ENCODE measurements at places on chromosomes 7 and 10.

- no peak for DNase-seq
These were observed 131.9 kb downstream of the TFPI2 start for GRCh38 chr7:93758631-93759030.

DNA sequence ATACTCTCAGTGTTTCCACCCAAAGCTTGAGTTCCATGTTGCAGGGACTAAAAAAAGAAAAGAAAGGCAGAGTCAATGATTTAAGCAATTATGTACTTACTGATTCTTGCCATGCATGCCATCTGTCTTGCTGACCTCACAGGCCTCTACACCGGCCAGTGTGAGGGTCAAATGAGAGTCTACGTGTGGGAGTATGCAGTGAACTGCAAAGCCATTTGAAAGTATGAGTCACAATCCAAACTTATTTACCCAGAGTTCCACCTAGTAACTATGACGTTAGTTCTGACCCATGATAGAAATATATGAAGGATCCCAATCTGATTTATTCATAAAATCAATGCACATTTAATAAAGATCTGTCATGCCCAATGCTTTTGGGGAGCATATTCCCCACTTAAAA is 26.5 kb downstream of the PDE1C start:
- DNase-seq: no peak

DNA sequence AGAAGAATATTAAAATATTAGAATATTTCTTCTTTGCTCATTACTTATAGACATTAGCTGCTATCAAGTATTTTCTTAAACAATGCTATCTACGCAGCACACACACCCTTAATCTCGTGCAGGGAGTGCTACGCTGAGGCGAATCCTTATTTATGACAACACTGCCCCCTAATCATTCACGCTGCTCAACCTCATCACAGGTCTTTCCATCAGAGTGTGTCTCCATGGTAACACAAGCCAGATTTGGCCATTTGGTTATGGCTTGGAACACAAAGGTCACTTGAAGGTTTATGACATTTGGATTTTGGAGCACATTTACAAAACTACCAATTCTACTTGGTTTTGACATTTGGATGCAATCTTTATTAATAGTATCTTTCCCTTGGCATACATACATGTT is 45.4 kb upstream of the MYO3A start:
- no peak for DNase-seq

DNA sequence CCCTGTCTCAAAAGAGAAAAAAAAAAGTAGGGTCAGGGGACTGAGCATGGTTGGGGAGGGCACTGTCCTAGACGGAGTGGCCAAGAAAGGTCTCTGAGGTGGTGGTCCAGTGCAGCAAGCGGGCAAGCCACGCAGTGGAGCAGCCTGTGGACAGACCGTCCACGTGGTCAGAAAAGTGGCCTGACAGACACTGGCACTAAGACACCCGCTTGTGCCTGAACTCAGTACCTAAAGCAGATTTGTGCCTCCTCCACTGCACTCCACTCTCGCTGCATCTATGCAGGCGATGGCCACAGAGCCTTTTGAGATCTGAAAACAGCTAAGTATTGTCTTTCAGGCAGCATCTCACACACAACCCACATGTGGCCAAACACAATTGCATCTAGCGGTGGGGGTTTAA is 8.8 kb downstream of the ASB10 start:
- DNase-seq: no peak

GRCh38 chr7:81236560-81236959 is 317.7 kb upstream of the SEMA3C start:
- DNase-seq: no peak

DNA sequence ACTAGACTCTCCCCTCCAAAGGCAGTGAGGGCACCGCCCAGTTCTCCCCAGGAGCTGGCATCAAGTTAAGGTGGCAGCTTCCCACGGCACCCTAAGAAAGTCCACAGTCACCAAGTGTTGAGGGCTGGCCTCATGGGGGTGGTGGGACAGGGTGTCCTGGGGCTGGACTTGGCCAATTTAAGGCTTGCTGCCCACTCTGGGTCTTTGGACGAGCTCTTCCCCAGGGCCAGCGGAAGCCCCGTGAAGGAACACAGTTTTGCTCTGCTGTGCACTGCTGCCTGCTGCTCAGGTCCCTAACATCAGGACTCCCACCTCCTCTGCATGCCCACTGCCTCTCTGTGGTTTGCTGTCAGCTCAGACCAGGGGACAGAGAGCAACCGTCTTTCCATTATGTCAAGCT is 57.3 kb upstream of the TMEM72 start:
- no peak for DNase-seq

DNA sequence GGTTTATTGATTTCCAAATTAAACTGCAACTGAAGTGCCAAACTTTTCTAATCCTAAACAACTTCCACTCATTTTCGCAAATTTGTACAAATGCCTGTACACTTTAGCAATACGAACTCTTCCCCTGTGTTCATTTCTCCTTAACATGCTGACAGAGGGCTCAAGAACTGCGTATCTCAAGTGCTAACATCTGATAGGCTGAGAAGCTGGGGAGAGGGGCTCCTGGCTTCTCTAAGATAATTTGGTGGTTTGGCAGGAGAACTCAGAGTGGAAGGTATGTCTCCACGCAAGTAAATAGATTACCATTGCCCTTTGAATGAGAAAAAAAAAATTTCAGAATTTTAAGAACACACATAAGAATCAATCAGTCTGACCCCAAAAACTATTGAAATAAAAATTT is 53.3 kb upstream of the ANLN start:
- DNase-seq: no peak

Data from nephron progenitor cell (in vitro differentiated cells).